ENCODE measurements at places on chromosomes 12 and 14.

GRCh38 chr14:94771906-94772490 lies 2.1 kb upstream of the GSC start:
- no peak for DNase-seq

DNA sequence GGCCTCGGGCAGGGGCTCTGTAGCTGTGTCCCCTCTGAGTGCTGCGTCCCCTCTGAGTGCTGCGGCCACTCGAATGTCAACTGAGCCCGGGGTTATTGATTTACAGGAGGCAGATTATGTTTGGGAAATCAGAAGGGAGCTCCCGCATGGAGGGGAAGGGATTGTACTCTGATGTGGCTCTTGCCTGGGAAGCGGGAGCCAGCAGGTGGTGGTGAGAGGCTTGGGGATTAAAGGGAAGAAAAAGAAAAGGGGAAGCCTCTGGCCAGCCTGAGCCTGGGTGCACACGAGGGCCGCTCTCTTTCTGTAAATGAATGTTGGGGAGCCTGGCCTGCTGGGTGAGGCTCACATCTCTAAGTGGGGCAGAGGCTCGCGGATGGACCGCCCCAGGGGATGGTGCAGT lies 143.7 kb downstream of the AACS start:
- DNase-seq = no peak

DNA sequence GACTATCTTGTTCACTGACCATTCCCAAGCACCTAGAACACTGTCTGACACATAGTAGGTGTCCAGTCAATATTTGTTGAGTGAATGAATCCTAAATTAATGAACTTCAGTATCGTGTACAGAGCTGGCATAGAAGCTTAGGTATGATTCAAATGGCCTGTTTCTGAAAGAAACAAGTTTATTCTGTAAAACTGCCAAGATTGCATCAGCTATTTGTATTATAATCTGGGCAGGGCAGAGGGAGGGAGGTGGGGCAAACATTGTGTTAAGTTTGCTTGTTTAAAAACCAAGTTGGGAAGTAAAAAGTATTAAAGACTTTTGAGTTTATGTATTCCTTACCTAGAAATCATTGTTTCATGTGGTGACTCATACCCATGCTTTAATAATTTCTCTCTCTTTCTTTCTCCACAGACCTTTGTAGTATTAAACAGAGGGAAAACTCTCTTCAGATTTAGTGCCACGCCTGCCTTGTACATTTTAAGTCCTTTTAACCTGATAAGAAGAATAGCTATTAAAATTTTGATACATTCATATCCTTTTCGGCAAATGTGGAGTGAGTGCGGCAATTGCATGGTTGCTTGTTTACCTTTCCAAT lies 92.8 kb downstream of the SCN8A start:
- DNase-seq = peak; percentile 64

GRCh38 chr12:3775385-3776035 lies 22.6 kb upstream of the CRACR2A start:
- no peak for DNase-seq

- DNase-seq = no peak
These were observed 58.1 kb upstream of the TUNAR start for GRCh38 chr14:95818581-95818980.

- DNase-seq = peak; percentile 42
These were observed 687 bp downstream of the RAB35 start for GRCh38 chr12:120115692-120116440.

DNA sequence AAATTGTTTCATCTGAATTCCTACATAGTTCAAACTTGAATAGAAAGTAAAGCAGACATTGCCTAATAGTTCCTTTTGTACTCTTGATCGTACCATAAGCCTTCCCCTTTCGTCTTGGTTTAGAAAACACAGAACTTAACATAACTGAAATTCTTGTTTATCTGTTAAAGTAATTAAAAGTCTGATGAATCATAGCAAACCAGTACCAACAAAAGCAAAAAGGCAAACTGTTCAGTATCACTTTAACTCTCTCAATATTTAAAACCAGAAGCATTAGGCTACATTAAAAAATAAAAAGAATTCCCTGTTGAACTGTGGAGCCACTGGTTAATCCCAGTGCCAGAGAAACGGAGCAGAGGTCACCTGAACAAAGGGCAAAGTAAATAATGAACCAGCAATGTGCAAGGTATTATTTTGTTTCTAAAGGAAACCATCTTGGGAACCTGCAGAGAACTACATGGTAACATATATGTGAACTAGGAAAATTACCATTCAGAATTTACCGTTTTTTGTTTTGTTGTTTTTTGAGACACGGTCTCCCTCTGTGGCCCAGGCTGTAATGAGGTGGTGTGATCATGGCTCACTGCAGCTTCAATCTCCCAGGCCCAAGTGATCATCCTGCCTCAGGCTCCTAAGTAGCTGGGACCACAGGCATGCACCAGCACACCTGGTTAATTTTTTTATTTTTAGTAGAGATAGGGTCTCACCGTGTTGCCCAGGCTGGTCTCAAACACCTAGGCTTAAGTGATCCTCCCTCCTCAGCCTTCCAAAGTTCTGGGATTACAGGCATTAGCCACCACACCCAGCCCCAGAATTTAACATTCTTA lies 17.1 kb upstream of the HIGD1C start:
- DNase-seq = no peak

DNA sequence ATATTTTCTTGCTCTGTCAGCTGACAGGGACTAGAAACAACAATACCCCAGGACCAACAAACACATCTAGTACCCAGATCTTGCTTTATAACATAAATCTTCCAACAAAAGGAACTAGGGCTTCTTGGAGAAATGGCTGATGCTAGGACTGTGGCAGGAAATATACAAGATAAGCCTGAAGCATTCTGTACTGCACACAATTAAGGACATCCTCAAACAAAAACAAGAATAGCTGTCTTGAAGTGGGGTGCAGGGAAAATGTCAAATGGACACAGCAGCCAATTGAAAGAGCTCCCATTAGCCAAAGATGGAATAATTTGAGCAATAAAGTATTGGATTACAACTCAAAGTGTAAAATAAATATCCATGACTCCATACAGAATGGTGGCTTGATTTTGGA lies 50.0 kb downstream of the LGMN start:
- DNase-seq = no peak

DNA sequence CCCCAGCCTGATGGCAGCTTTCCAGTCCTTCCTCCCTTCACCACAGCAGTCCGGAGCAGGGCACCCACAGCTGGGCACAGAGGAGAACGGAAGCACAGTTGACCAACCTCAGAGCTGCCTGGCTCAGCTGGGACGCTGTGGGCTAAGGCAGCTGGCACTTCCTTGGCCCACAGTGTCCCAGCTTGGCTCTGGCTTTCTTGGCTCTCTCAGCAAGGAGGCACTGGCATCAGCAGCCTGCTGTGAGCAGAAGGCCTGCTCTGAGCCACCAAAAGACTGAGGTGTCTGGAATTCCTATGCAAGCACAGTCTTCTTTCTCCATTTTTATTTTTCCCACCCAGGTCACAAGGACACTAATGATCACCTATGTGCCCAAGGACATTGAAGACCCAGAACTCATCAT lies 32.6 kb downstream of the NGB start:
- no peak for DNase-seq

GRCh38 chr14:44463356-44464004 lies 43.6 kb downstream of the FSCB start:
- peak; percentile 20 for DNase-seq

- DNase-seq = no peak
These were observed 11.2 kb downstream of the GPR132 start for GRCh38 chr14:105053996-105054395.

DNA sequence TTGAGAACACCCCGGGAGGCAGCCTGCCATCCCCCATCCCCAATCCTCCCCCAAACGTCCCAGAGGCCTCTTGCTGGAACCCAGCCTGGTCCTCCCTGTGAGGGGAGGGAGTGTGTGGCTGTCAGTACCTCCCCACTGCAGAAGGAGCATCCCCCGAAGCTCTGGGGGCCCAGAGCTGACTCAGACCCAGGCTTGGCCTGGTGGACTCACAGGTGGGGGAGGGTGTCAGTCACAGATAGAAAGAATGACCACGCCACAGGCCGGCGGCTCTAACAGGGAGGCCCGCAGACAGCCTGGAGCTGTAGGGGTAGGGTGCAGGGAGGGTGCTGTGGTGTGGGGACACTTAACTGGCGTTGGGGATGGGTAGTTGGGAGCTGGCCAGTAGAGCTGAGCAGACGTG lies 5.3 kb downstream of the HHIPL1 start:
- DNase-seq = peak; percentile 38

GRCh38 chr12:2049604-2050540 lies 2.9 kb upstream of the CACNA1C start:
- peak; percentile 75 for DNase-seq

DNA sequence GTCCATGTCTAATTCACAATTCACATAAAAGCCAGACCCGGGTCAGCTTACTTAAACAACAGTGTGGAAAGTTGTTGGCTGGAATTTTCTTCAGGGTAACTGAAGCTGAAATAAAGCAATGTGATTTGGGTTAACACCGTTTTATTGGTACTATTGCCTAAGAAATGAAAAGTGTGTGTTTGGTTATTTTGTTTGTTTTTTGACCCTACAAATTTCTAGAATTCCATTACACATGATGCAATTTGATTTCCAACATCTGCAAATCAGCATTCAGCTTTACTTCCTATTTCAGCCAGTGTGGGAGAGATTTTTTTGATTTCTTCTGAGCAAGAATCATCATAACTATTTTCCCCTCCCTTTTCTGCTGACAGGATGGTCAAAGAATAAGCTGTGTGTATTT lies 45.7 kb upstream of the CLMN start:
- DNase-seq = no peak

DNA sequence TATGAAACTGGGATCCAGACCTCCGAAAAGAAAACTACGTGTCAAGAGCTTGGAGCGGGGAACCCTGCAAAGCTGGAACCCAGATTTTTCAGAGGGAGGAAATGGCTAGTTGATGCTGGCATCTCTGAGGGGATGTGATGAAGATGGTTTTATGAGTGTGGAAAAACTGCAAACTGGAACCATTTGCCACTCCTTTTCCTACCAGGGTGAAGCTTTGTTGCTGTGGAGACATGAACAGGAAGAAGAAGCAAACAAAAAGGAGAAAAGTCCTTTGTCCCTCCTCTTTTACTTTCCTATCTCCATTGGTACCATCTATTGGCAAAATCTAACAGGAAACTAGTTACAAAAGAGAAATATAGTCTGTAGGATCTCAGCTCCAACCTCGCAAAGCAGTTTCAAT lies 39.2 kb downstream of the CDK17 start:
- DNase-seq = no peak

DNA sequence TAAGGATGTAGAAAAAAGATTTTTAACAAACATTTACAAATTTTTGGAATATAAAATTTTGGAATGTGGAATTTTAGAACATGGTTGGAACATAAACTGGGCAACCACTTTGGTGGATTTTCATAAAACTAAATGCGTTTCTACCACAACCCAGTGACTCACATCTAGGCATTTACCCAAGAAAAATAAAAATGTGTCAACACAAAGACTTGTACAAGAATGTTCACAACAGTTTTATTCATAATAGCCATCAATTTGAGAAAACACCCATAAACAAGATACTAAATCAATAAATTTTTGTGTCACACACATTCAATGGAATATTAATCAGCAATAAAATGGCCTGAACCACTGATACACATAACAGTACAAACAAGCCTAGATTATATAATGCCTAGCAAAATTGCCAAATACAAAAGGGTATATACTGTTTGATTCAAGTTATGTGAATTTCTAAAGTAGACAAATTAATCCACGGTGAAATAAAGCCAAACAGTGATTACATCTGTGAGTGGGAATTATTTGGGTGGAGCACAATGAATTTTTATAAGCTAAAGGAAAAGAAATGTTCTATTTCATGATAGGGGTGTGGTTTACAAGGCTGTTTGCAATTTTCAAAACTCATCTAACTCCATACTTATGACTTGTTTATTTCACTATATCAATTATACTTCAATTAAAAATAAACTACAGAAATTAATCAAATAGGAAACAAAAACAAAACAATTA lies 415.2 kb upstream of the OR4E1 start:
- DNase-seq = peak; percentile 3

DNA sequence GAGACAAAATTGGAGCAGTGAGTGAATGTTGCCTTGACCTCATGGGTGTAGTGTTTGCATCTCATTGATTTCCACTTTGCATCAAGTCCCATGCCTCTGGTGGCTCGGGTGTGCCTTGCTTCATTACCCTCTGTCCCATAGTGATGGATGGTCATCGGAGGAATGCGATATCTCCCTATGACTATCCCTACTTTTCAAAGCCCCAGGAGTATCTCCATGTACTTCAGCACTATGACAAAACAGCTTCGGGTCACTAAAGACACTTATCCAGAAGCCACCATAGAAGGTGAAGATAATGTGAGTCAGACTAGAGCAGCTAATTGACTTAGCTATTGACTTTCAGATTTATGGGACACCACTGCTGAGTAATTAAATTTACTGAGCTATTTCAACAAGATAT lies 355.1 kb upstream of the CCDC196 start:
- no peak for DNase-seq

DNA sequence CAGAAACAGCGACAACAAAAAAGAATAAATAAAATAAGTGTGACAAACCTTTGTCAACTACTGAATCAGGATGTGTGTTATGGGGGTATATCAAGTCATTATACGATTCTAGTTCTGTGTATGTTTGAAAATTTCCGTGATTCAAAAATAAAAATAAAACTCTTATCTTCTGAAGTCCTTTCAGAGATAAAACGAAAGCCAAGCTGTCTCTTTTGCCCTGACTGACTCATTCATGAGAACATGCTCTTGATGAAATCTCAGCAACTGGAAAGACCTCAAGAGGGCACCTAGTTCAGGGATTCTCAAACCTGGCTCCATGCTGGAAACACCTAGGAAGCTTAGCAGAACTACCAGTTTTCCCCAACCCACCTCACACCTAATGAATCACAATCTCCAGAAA lies 9.2 kb downstream of the FOXN3 start:
- no peak for DNase-seq

DNA sequence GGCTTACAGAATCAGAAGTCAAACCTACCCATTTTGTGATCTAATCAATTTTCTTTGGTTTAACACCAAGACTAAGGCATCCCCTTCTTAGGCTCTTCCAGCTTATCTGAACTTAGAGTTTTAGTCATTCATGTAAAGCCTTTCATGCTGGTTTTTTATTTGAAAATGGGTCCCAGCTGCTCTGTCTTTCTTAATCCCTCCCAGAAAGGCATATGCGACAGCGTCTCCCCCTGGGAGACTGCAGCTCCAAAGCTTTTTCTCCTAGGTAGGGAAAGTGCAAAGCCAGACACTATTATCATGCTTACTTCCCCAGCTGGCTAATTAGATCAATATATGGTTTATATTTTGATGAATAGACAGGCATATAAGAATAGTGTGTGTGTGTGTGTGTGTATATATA lies 96.6 kb upstream of the E2F7 start:
- DNase-seq = no peak
